MG63 (cell line): ENCODE measurements at places on chromosomes 12 and 14. TPM values are rescaled to one million over a fixed set of nuclear protein-coding genes. Genes with fewer than 3 reads are reported as not detected.

EMC9 gene
- total RNA-seq = 7.2 and 15.7 TPM in 2 replicates

DEPDC4 gene
- total RNA-seq = 1.3 and 1.7 TPM in 2 replicates

SAMD15 gene
- 0.30 TPM in 1 of 2 replicates, not detected in the other for total RNA-seq

ZNF891 gene
- total RNA-seq = 0.10 TPM in 2 replicates

DPPA3 gene
- not detected in 2 replicates for total RNA-seq

CALCOCO1 gene
- 35.7 and 42.4 TPM in 2 replicates for total RNA-seq

DAO gene
- not detected in 2 replicates for total RNA-seq

SLC2A14 gene
- total RNA-seq = not detected in 2 replicates

FOXG1 gene
- 0.03 and 0.67 TPM in 2 replicates for total RNA-seq

ASCL4 gene
- not detected in 2 replicates for total RNA-seq

CAMKK2 gene
- total RNA-seq = 35.9 and 36.6 TPM in 2 replicates

CCER1 gene
- not detected in 2 replicates for total RNA-seq

LRRK2 gene
- total RNA-seq = 0.76 and 2.3 TPM in 2 replicates

CKB gene
- total RNA-seq = 34.9 and 45.2 TPM in 2 replicates

ENDOU gene
- total RNA-seq = not detected in 2 replicates

HNF1A gene
- total RNA-seq = not detected in 2 replicates

INHBE gene
- 3.5 and 7.4 TPM in 2 replicates for total RNA-seq

DLGAP5 gene
- 27.6 and 41.4 TPM in 2 replicates for total RNA-seq

ASB2 gene
- not detected in 2 replicates for total RNA-seq

AGAP2 gene
- total RNA-seq = not detected in 2 replicates
